Vagina (tissue), 2 donors: ENCODE measurements at places on chromosomes 16 and 17.

- DNase-seq: no peak
Measured at GRCh38 chr16:17563323-17564091, 92.7 kb upstream of the XYLT1 start.

- DNase-seq: no peak
Measured at GRCh38 chr16:88195269-88195705, 187.5 kb upstream of the ZNF469 start.

DNA sequence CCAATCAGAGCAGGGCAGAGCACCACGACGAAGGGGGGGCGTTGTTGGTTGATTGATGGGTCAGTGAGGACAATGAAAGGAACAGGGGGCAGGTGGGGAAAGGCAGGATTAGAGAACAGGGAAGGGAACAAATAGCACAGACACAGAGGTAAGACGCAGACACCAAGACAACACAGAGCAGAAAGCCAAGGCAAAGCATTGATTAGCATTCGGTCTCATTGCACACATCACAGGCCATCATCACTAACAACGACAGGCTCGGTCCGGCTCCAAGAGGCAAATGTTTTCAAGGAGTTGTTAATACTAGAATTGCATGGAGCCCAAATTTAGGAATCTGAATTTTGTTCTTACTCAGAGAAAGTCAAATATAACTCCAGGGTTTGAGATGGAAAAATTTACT is 34.6 kb upstream of the TRAP1 start:
- DNase-seq: no peak

- no peak for DNase-seq
Measured at GRCh38 chr17:62750631-62751051, 57.5 kb downstream of the MARCHF10 start.

- no peak for DNase-seq
Measured at GRCh38 chr17:8963647-8964258, 1.8 kb downstream of the PIK3R5 start.

DNA sequence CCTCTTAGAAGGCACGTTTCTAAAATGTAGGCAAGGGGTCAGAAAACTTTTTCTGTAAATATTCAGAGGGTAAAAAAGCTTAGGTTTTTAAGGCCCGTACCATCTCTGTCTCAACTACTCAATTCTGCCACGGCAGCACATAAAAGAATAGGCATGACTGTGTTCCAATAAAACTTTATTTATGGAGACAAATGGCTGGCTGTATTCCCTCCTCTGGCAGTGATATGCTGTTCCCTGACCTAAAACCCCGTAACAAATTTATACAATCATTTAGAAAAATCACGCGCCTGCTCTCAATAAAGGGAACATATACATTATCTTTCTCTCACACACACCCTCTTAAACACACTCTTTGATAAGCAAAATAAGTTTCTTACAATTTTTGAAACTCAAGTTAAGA is 138.7 kb downstream of the ZFHX3 start:
- DNase-seq: no peak

GRCh38 chr17:31792007-31792585 is 66.9 kb downstream of the COPRS start:
- DNase-seq: no peak

GRCh38 chr16:81848306-81848853 is 69.3 kb downstream of the PLCG2 start:
- DNase-seq: no peak

- DNase-seq: no peak
Measured at GRCh38 chr17:41190328-41190727, 641 bp downstream of the KRTAP9-1 start.

DNA sequence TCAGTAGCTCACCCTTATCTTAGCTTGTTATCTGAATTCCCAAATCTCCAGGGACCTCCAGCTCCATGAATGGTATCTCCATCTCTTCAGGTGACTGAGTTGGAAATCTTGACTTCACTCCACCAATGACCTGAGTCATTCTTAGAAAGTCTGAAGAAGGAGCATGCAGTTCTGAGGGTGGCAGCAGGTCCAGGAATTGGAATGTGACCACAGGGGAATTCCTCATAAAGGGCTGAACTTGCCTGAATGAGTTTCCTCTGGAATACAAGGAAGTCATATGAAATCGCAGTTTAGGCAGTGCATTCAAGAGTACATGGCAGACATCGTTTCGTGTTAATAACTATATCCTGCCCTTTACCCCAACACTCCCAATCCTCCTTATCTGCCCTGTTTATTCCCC is 12.5 kb upstream of the PYY start:
- DNase-seq: no peak

DNA sequence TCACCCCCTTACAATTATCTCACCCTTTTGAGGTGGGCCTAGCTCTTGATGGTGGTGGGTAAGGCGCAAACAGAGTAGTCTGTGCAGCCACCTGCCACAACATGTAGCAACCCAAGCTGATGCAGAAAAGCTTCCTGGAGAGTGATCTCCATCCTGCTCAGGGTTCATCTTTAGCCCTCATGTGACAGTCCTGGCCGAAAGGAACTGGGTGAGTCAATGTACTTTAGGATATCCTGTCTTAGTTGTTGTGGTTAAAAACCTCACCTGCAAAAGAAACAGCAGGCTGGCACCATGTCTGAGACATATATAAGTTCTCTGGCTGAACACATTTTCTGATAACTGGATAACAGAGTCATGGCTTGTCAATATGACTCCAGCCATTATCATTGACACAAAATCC is 183.5 kb upstream of the CPHXL start:
- no peak for DNase-seq

- no peak for DNase-seq
Measured at GRCh38 chr16:57084996-57085395, 7.4 kb upstream of the CPNE2 start.

DNA sequence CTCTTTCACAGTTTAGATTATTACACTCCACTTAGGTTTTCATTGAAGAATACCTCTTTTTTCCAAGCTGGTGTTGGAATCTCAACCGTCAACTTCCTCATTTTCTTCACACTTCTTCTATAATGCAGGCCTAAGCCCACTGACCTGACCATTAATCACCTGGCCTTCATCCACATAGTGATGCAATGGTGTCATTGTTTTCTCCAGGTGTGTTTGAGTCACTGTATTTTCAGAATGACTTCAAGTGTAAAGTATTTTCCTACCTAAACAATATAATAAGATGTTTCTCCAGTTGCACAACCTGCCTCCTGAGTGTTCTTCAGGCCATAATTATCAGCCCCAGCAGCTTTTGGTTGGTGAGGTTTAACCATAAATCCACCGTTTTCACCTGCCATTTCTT is 1675.1 kb downstream of the TP53TG3F start:
- DNase-seq: no peak

GRCh38 chr17:57746221-57746620 is 1.1 kb upstream of the CCDC182 start:
- no peak for DNase-seq

- DNase-seq: no peak
Measured at GRCh38 chr16:9061358-9061813, 30.1 kb upstream of the HAPSTR1 start.

- DNase-seq: no peak
Measured at GRCh38 chr17:28693869-28694268, 17.8 kb downstream of the PROCA1 start.

GRCh38 chr17:77926981-77927380 is 31.5 kb upstream of the TNRC6C start:
- no peak for DNase-seq

- DNase-seq: no peak
Measured at GRCh38 chr17:77606865-77607210, 351.7 kb upstream of the TNRC6C start.

- DNase-seq: no peak
Measured at GRCh38 chr16:6728381-6728780, 604.3 kb upstream of the RBFOX1 start.

- DNase-seq: no peak
Measured at GRCh38 chr17:27860971-27861664, 32.0 kb downstream of the LYRM9 start.

DNA sequence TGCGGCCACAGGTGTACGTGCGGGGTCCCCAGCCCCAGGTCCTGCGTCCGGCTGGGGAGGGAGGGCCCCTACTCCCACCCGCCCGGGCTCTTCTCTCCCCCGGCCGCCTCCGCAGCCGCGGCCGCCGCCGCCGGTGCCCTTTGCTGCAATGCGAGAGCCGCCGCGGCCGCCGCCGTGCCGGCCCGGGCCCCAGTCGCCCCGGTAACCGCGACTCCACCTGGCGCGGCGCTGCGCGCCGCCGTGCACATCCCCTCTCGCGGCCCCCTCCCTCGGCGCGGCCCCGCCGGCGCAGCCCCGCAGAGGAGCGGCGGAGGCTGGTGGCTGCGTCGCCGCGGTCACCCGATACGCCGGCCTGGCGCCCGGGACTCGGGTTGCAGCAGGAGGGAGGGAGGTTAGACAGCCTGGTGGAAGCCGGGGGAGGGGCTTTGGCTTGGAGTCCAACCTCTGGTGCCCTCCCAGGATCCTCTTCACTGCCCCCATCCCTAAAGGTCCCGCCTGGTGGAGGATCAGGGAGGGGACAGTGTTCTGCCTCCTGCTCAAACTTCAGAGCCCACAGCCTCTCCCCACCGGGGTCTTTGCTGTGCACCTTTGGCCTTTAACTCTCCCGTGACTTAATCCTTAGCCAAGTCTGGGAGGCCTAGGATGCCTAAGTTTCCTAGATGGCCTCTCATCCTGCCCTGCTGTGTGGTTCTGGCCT is 32.9 kb downstream of the SRCIN1 start:
- no peak for DNase-seq

DNA sequence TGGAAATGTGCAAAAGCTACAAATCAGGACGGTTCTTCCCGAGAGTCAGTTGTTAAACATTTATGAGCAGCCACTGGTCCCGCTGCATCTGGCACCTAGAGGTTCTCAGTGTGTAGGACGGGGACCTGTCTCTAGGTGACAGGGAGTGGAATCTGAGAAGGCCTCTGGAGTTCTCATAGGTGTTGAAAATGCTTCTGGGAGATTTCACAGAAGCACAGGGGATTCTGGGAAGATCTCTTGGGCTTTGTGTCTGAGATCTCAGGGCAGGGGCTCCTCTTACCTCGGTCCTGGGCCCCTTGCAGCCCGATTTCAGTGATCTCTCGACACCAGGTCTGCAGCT is 8.9 kb downstream of the ALOX15 start:
- DNase-seq: no peak

- no peak for DNase-seq
Measured at GRCh38 chr16:1486551-1487390, 2.0 kb downstream of the PTX4 start.

GRCh38 chr16:73017321-73017720 is 30.6 kb downstream of the ZFHX3 start:
- no peak for DNase-seq

DNA sequence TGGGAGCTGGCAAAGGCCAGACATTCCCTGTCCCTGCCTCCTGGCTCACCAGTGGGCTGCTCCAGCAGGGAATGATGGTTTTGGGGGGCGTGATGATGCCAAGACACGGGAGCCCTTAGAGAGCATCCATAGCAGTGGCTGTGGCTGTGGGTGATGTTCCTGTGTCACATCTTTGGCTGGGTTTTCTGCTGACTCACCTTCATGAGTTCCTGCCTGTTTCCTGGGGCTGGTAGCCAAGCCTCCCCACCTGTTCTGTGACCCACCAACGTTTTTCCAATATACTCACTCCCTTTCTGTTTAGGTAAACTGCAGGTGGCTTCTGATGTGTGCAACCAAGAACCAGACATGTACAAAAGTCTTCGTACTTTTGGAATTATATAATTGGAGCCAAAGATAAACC is 16.5 kb upstream of the NF1 start:
- DNase-seq: no peak

- no peak for DNase-seq
Measured at GRCh38 chr17:63950940-63951907, 19.1 kb upstream of the CD79B start.

GRCh38 chr17:67381929-67382257 is 4.8 kb downstream of the PITPNC1 start:
- DNase-seq: no peak

GRCh38 chr17:45197555-45198334 is 23.9 kb upstream of the FMNL1 start:
- DNase-seq: no peak

DNA sequence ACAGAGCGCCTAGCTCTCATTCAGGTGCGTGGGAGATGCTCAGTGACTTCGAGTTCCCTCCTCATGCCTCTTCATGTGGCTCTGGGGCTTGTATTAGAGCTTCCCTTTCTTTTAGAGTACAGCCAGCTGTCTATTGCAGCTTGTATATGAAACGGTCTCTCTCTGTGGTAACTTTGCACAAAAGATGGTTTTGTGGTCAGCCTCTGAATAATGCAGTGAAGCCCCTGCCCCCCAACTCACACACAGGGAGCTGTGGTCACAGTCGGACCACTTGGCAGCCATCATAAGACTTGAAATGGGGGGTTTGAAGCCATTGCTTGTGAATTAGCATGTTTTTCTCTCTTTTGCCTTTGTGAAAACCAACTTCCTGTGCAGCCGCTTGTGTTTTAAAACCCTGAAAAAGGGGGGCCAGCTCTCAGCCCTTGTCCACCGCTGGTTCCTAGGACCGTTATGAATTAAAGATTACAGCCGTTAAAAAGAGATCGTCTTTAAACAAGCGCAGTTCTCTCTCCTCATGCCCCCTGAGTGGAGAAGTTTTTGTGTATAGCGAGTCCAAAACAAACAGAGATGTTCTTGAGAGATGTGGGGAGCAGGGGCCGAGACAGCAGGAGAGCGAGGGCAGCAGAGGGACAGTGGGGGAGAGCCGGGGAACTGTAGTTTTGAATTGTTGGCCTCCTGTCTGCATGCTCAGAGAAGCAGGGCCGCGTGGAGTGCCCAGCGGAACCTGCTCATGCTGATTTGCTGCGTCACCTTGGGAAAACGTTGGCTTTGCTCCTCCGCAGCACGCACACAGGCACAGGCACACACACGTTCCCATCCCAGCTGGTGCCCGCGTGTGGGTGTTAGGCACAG is 199.0 kb downstream of the MSI2 start:
- DNase-seq: no peak

- no peak for DNase-seq
Measured at GRCh38 chr17:70332356-70333210, 163.3 kb downstream of the KCNJ2 start.

- DNase-seq: no peak
Measured at GRCh38 chr16:72974142-72974769, 73.7 kb downstream of the ZFHX3 start.

DNA sequence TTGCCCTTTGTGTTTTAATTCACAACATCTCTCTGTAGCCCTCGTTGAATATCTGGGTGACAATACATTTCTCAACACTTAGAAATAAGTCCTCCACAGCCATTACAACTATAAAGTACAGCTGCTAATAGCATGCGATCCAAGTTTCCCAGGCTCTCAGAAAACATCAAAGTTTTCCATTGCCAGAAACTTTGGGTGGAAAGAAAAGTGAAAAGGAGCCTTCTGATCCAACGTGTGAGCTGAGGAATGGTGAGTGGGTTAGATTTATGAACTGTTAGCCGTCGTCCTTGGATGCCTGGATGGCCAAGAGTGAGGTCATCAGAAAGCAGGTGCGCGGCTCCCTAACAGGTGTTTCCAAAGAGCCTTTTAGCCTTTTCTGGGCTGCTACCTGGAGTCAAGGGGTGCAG is 258.0 kb downstream of the PMP22 start:
- no peak for DNase-seq

DNA sequence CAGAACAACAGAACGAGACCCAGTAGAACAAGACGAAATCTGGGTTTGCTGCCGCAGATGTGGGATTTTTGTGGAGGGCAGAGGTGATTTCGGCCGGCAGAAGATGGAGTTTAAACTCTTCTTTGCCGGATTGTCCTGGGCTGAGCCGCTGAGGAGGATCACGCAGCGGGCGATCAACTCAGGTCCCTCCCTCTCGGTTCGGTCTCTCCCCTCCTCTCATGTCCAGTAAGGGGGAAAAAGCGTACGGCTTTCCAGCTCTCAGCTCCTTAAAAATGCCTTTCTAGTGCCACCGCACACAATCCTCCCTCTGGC is 2.5 kb downstream of the PHF12 start:
- DNase-seq: no peak
